ENCODE measurements at places on chromosomes 11 and 22.
A peak's percentile ranks its signal among the peaks of the same experiment; 100 is the strongest.

DNA sequence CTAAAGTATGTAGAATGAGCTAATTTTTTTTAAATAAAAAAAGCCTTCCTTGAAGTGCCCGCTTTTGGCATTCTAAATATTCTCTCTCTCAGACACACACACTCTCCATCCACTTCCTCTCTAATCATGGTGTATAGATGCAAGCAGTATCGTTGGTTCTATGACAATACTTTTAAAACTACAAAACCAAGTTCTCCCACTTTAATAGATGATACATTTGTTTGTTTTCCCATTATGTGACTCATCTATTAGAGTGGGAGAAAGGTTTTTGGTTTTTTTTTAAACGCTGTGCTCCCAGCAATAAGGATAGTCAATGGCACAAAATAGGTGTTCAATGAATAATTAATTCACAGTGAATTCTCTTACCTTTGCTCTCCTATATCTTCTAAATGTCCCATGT is 44.6 kb downstream of the FZD4 start:
- no peak for DNase-seq

- DNase-seq: no peak
Observed at GRCh38 chr22:42922374-42923191, 65.5 kb upstream of the ARFGAP3 start.

DNA sequence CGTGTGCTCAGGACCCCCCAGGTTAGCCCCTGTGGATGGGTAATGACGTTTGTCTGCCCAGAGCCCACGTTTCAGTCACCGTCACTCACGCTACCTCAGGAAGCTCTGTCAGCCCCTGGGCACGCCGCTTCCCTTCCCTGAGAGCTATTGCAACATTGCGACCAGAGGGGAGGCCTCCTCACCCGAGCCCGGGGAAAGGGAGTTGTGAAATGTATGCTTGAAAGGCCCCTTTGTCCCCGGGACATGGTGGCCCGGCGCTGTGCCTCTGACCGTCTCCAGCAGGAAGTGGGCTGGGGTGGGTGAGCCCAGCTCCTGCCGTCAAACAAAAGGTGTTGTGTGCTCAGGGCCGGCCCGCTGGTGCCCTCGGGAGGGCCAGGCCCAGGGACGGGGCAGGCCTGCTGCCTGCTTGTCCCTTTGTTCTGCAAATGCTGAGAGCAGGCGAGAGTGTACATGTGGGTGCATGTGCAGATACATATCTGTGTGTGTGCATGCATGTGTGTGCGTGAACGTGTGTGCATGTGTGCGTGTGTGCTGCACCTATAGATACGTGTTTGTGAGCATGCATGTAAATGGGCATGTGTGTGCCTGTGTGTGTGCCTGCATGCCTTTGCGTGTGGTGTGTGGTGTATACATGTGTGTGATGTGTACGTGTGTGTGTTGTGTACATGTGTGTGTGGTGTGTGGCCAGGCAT is 1125.0 kb downstream of the BRD1 start:
- peak; percentile 68 for DNase-seq

DNA sequence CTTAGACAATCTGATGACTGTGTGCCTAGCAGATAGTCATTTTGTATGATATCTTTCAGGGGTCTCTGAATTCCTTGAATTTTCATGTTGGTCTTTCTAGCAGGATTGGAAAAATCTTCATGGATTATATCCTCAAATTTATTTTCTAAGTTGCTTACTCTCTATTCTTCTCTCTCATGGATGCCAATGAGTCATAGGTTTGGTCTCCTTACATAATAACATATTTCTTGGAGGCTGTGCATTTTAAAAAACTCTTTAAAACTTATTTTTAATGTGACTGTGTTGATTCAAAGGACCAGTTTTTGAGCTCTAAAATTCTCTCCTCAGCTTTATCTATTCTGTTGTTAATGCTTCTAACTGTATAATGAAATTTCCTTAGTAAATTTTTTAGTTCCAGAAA is 198.7 kb downstream of the AASDHPPT start:
- DNase-seq: no peak

- DNase-seq: no peak
Observed at GRCh38 chr11:107702723-107703122, 9.1 kb downstream of the SLN start.

- DNase-seq: no peak
Observed at GRCh38 chr11:24819006-24819405, 322.2 kb downstream of the LUZP2 start.

DNA sequence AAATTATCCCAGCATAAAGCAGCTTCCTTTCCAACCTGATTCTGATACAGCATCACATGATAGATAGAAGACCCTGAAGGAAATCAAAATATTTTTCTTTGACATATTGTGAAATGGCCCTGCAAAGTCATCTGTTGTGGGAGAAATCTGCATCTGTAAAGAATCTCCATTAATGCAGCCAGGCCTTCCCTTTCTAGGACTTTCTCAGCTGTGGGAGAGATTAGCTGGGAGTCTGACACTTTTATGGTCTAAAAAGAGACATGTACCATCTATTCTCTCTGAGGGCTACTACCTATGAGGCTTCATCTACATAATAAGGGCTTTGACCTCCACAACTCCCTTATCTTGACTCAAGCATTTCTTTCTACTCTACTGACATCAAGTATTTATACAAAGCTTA is 238.1 kb downstream of the SWAP70 start:
- no peak for DNase-seq

DNA sequence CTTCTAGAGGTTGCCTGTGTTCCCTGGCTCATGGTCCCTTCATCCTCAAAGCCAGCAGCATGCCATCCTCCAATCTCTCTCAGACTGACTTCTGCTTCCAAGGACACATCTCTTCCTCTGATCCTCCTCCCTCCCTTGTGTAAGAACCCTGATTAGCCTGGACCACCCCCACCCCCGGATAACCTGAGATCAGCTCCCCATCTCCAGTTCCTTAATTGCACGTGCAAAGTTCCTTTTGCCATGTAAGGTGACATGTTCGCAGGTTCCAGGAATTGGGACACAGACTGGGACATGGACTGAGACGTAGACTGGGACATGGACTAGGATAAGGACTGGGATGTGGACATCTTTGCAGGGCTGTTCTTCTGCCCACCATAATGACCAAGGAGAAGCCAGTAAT is 925.3 kb downstream of the TBC1D22A start:
- DNase-seq: no peak

GRCh38 chr11:82671451-82671850 is 62.2 kb downstream of the FAM181B start:
- no peak for DNase-seq

- no peak for DNase-seq
Observed at GRCh38 chr11:102435688-102436087, 16.9 kb downstream of the TMEM123 start.

DNA sequence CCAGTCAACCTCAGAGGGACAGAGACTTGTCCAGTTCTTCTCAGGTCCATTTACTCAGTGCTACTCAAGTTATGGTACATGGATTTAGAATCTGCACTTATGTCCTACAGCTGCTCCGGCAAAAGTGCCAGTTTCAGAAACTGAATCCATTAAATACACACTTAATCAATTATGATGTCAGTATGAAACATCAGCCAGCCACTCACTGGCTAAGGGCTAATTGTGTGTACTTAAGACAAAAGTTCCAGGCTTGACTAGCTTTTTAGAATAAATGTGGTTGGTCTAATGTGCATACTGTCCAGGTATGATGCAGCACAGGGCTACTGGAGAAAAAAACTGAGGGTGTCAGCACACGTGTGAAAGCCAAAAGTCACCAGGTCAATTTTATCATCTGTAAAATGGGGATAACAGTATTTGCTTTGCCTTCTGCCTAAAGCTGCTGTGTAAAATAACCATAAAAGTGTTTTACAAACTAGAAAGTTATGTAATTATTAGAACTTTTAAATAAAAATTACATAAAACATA is 55.4 kb upstream of the CYP2D6 start:
- no peak for DNase-seq

GRCh38 chr22:35616043-35616442 is 1.1 kb downstream of the MB start:
- no peak for DNase-seq

DNA sequence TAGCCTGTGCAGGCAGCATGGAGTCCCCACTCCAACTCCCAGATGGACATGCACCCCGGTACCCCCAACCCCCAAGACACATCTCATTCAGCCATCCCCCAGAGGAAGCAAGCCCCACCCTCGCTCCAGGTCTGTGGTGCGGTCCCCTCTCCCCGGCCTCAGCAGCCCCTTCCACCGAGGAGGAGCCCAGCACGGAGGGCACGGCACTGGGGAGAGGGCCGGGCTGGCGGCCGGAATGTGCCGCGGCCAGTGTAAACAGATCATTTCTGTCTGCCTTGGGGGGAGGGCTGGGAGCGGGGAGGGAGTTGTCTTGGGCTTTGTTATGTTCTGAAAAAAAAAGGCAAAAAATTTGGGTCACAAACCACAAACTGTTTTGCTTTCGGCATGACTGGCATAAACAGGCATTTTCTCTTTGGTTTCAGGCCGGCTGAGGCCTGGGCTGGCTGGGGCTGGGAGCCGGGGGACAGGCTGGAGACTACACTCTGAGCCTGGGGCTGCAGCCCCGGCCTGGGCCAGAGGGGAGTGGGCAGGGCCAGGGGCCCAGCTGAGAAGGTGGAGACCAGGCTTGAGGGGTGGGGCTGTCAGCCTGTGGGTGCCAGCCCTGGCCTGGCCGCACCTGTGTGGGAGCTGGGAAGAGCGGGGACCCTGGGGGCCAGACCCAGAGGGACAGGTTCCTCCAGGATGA is 16.8 kb downstream of the IGF2 start:
- peak; percentile 51 for DNase-seq

DNA sequence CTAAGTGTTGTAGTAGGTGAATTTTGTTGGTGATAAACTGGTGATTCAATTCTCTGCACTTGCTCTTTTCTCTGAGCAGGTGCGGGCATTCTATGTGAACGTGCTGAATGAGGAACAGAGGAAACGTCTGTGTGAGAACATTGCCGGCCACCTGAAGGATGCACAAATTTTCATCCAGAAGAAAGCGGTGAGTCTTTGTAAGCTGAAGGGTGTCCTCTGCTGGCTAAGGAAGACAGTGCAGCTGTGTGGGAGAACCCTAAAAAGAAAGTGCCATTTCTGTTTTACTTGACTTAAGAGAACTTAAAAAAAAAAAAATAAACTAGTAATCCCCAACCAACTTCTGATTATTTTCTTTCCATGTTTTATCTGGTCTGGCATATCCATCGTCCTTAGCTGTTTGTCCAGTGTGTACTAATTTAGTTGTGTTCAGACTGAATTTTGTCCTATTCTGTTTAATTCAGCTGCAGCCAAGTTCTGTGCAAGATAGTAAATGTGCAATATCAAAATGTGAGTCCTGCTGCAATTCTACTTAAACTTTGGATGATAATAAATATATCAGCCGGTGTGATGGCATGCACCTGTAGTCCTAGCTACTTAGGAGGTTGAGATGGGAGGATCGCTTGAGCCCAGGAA is 29.6 kb downstream of the CAT start:
- DNase-seq: no peak
